ENCODE measurements at places on chromosomes 13 and 19.

DNA sequence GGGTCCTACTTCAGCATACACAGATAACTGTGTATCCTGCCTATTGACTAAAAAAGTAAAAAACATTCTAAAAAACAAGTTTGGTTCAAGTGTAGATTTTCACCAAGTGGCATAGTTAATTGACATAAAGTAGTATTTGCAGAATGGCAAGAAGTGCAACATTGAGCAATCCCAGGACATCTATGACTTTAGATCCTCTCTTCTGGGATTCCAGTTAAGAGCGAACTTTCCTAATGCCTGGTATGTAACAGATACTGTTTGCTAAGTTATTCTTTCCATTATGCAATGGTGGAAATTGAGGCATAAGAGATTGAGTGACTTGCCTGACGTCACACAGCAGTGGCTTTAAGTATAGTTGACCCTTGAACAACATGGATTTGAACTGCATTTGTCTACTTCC, 96.1 kb downstream of the ZMYM2 start:
- no peak for DNase-seq

DNA sequence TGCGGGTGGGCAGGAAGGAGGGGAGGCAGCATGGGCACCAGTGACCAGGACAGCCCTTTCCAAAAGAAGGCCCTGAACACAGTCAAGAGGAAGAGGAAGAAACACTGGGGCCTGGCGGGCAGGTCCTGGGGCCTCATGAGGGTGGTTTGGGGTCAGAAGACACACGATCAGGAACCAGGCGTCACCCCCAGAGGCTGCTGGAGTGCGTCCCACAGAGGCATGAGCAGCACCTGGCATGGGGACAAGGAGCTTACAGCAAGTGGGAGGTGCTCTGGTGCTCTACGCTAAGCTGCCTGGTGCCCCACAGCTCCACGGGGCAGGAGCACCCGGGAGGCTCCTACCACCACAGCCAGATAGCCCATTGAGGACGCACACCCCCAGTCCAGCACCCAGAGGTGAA, 20.0 kb downstream of the ELL start:
- no peak for DNase-seq

GRCh38 chr19:4446704-4447200, 10.8 kb downstream of the UBXN6 start:
- no peak for DNase-seq

DNA sequence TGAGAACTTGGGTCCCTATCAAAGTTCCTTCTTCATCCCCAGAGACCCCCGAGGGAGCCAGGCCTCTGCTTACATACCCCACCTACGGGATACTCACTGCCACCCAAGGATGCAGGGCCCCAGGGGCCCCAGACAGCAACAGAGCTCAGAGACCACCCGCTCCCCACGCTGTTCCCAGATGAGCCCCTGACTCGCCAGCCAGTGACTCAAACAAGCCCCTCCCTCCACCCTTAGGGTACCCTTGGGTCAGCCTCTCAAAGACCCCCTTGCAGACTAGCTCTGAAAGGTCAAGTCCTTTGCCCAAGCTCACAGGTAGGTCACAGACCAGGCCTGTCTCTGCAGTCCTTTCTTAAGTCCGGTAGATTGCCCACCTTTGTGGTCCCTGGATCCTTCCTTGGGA, 45.7 kb downstream of the CD320 start:
- DNase-seq, result no peak

DNA sequence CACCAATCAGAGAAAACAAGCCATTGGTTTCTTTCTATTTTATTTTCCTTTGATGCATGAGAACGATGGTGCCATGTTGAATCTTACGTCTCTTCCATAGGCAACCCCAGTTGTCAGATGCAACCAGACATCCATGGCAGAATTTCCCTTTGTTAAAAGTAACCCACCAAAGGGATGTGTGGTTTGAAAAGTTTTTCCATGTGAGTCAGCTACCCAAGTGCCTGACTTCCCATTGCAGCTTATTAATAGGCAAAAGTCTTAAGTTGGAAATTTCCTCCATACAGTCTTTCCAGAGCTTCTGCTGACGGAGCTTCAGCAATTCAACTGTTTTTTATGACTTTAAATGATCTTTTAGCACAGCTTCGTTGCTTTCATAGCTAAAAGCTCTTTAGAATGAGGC, 73.8 kb upstream of the FAM216B start:
- no peak for DNase-seq

GRCh38 chr19:47267350-47267759, 7.3 kb upstream of the INAFM1 start:
- DNase-seq, result no peak

DNA sequence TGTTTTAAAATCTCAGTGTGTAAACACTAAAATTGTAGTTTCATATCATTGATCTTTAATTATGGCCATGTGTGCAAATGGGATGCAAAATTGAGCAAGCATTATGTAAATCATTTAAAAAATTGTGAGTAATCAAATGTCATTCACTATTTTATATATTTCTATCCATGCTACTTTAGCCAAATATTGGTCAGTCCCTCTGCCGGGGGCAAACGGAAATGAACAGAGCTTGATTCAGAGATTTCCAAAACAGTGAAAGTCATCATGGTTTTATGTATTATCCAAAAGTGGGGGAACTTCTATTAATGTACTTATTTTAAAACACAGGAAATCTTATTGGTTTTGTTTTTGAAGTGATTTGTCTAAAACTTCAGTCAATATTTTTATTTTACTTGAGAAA, 219.1 kb downstream of the IRS2 start:
- no peak for DNase-seq

DNA sequence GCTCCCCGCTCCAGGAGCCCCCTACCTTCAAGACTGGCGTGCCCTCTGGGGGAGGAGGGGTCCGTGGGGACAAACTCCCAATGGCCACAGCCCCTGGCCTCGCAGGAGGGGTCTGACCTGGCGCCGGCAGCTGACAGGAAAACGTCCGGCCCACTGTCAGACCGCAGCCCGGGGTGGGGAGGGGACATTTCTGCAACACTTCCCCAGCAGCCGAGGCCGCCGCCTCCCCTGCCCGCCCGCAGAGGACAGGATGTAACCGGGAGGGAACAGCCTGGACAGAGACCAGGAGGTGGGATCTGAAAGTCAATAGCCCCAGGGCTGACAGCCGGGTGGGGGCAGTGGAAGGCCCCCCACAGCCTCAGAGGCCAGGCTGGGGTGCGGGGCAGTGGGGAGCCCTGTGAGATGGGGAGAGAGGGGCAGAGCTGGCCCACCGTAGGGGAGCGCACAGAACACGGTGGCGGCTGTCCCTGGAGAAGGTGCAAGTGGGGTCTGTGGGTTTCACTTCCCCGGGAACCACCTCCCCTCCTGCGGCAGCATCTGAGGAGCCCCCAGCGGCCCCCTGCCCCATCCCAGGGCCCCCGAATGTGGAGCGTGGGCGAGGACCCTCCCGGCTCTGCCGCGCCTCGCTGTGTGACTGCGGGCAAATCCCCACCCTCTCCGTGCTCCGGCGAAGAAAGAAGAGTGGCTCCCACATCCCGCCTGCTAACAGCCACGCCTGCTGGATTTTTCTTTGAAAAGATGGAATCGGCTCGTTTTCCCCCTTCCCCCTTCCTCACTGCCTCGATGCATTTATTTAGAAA, at the start of gene PEAK3:
TSS of gene PEAK3 (minus strand) at position 114 of the 800 bp plus-strand sequence. CDS start 1,244 bp downstream, outside the sequence.
- no peak for DNase-seq

- DNase-seq, result no peak
These were observed 1.2 kb upstream of the EFNA2 start for GRCh38 chr19:1284293-1284978.

- no peak for DNase-seq
These were observed 11.7 kb upstream of the TMEM255B start for GRCh38 chr13:113747291-113747833.

- no peak for DNase-seq
These were observed 922 bp downstream of the EBPL start for GRCh38 chr13:49690133-49690994.

DNA sequence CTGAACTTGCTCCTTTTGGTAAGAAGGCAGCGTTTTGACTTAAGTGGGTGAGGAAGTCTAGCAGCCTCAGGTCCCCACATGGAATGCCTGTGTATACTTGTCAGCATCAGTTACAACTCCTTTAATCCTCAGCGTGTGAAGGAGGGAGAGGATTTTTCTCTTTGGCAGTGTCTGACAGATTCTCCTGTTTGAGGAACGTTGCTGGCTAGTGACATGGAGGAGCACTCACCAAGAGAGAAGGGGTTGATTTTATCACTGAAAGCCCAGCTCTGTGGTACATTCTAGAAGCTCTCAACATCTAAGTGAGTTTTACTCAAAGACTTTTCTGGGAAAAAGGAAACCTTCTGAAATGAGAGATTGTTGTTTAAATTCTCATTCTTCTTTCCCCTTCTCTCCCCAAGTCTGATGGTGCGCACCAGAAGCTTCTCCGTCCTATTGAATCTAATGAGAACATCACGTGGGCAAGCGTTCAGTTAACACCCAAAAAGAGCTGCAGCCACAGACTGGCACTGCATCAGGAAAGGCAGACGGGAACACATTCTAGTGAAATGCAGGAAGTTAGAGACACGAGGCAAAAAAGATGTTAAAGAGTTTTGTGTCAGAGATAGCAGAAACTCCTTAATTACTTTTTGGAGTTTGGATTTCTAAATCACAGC, 58.2 kb downstream of the GJA3 start:
- DNase-seq, result no peak

DNA sequence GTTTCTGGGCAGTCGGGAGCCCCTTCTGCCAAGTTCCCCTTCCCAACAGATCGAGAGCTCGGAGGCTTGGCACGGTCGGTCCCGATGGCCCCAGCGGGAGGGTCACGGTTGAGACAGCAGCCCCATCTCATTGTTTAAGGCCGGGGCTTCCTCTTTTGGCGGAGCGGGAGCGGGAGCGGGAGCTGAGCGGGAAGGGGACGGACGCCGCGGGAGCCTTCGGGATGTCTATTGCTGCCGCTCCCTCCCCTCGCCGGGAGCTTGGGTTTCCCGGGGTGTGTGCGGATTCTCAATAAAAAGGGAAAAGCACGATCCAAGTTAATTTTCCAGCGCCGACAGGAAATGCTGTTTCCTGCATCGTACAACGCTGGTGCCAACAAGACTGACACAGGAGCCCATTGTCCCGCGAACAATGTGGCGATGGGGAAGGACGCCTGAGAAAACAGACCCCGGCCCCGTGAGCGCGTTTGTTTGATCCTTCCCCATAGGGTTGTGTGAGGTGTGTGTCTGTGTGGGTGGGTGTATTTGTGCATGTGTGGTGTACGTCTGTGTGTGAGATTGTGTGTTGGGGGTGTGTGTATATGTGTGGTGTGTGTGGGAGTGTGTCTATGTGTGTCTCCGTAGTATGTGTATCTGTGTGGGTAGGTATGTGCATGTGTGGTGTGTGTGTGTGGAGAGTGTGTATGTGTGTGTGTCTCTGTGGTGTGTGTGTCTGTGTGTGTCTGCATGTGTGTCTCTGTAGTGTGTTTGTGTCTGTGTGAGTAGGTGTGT, 36.3 kb upstream of the FLT1 start:
- DNase-seq, result no peak

GRCh38 chr13:25046985-25047511, 48.9 kb upstream of the PABPC3 start:
- DNase-seq, result no peak

GRCh38 chr19:22605275-22606211, 28.6 kb upstream of the ZNF492 start:
- no peak for DNase-seq

- peak; percentile 36 for DNase-seq
These were observed 3.4 kb downstream of the TPGS1 start for GRCh38 chr19:510606-511100.

DNA sequence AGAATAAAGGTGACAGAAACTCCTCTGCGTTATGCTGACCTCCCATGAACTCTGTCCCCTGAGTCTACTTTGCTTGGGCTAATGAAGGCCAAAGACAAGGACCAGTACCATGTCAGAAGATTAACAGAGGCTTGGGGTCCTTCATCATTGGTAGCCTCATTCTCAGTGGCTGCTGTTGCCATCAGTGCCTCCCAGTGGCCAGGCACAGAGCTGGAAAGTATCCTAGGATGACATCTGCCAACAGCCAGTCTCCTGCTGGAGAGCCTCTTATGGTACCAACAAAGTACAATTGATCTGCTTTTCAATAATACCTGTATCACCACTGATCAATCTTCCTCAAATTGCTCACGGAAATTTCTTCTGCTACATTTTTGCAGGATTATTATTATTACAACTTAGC, 281.6 kb downstream of the DNAJC15 start:
- DNase-seq, result no peak

GRCh38 chr13:42478531-42479156, 95.3 kb upstream of the TNFSF11 start:
- no peak for DNase-seq

- no peak for DNase-seq
These were observed 451.0 kb upstream of the SLC10A2 start for GRCh38 chr13:103517066-103517767.

- no peak for DNase-seq
These were observed 51.4 kb downstream of the VWA8 start for GRCh38 chr13:41909506-41909905.

DNA sequence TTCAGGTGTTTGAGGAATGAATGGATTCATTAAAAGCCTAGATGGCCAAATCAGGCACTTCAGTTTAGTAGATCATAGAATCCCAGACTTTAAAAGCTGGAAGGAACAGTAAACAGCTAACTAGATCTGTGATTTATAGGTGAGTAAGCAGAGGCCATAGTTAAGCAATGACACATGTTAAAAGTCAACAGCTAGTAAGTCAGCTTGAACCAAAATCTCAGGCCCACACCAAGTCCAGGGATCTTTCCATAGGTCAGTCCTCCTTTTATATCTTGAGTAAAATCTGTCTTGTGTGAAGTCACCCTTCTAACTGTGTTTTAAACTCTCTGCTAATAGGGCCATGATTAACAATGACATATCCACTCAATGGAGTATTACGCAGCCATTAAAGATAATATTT, 275.5 kb upstream of the SOX21 start:
- no peak for DNase-seq

DNA sequence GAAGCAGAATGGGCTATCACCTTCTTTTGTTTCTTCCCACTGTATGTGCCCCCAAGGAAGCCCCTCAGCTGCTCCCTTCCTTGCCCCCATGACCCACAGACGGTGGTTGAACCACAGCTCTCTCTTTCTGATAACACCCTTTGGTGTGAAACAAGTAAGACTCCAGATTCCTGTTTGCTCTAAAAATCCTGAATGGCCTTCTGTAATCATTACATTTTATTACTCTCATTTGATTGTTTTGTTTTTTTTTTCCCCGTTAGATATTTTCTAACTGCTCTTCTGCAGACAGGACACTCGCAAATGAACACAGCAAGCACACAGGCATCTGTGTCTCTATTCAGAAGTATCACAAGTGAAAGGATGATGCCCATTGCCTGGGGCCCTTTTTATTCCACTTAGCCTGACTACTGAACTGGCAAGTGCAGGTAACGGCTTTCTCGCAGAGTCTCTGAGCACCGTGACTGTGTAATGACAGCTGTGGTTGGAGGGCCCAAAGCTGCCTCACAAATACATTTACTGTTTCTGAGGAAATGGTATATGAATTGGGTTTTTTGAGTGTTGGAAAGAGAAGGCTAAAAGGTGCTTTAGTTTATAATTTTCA, 59.3 kb downstream of the OXGR1 start:
- DNase-seq, result no peak

DNA sequence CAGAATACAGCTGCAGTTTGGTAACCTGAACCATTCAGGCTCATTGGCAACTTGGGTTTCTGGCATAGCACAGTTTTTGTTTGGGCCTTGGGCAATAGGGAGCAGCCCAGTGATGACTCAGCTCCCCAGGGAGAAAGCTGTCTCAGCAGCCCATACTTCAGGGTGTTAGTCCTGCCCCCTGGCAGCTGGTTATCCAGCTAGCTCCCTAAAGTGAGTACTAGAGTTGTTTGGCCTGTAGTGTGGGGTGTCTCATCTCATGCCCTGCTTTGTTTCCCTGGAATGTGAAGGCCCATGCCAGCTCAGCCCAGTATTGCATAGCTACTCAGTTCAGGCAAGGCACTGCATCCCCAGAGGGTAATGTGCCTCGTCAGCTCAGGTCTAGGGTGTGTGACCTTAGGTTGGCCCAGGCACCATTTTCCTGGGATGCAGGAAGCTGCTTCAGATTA, 18.2 kb upstream of the ZNF543 start:
- peak; percentile 65 for DNase-seq
